ENCODE measurements at places on chromosomes 3 and 15.

DNA sequence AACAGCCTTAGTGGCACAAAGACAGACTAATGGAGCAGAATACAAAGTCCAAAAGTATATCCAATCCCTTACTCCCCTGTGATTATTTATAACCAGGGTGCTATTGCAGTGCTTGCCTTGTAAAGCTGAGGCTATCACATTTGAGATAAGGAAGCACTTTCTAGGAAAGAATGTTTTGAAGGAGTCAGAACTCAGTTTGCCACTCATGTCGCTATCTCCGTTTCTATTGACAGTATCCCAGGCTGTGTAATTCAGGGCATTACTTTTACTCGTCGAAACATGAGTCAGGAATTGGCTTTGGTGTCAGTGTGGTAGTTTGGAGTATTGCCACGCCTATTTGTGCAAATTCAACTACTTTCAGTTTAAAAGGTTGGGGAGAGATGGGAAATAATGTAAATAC, 78.4 kb downstream of the FBXL2 start:
- DNase-seq, result no peak

DNA sequence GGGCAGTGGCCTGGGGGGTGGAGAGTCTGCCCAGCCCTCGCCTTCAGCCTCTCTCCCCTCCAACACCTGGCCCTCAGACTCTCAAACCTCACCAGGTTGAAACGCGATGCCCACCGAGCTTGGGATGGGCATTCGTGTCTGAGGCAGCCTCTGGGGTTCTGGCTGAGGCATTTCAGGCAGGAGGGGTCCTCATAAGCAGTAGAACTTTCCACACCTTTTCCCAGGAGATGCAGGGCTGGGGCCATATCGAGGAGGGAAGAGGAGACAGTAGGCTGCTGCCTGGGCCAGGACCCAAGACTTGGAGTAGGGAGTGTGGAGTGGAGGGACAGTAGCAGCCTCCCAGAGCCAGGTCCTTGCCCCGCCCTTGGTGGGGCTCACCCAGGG, 24.6 kb downstream of the ACAA1 start:
- no peak for DNase-seq

DNA sequence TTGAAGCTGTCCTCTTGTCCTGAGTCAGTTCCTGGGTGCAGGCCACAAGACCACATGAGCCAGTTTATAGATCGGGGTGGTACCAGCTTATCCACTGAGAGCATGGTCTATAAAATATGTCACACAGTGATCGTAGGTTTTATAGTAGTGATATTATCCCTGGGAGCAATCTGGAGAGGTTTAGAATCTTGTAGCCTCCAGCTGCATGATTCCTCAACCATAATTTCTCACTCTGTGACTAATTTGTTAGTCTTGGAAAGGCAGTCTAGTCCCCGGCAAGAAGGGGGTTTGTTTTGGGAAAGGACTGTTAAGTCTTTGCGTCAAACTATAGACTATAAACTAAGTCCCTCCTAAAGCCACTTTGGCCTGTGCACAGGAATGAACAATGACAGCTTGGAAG, 693.0 kb upstream of the CADM2 start:
- DNase-seq, result no peak

DNA sequence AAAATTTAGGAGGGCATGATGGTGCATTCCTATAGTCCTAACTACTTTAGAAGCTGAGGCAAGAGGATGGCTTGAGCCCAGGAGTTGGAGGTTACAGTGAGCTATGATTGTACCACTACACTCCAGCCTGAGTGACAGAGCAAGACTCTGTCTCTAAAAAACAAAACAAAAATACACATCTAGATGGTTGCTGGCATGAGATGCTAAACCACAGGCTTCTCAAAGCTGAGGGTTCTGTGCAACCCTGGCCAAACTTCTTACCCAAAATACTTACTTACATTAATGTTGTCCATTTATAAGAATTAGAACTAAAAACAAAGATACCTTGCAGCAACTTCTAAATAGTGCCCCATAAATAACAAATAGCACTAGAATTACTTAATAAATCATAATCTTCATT, 14.3 kb upstream of the ARHGEF3 start:
- DNase-seq, result no peak

- no peak for DNase-seq
These were observed 91.0 kb downstream of the EPHB1 start for GRCh38 chr3:134885877-134886621.

DNA sequence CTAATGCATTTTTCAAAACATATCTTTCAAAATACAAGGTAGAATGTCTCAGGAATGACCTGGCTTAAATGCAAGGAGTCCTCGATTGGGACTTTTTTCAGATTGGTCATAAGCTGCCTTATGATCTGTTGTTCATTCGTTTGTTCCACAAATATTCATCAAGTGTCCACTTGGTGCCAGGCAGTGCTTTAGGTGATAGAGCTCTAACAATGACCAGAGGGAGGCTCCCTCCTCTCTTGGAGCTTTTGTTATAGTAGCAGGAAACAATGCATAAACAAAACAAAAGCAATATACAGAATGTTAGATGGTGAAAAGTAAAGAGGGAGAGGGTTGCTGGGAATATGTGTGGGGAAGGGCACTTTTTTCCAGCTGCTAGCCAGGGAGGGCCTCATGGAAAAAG, 156.1 kb downstream of the MCTP2 start:
- no peak for DNase-seq

- no peak for DNase-seq
These were observed 350.8 kb downstream of the GRM7 start for GRCh38 chr3:7211740-7212139.

DNA sequence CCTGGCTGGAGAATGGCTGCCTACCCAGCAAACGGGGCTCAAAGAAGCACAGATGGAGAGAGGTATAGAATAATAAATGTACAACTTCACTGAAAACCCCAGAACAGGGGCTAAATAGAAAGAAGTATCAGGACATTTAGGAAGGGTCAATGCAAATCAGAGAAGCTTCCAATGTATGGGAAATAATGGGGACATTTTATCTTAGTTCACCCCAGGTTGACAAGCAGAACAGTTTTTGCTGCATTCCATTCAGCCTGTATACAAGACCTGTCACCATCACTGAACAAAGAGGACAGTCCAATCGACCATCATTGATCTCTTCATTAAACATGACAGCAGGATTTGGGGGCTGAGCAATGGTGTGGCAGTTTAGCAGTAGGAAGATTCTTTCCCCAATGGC, 68.1 kb downstream of the MYH15 start:
- no peak for DNase-seq

GRCh38 chr3:175421902-175422301, 562.8 kb downstream of the NAALADL2 start:
- DNase-seq, result no peak

DNA sequence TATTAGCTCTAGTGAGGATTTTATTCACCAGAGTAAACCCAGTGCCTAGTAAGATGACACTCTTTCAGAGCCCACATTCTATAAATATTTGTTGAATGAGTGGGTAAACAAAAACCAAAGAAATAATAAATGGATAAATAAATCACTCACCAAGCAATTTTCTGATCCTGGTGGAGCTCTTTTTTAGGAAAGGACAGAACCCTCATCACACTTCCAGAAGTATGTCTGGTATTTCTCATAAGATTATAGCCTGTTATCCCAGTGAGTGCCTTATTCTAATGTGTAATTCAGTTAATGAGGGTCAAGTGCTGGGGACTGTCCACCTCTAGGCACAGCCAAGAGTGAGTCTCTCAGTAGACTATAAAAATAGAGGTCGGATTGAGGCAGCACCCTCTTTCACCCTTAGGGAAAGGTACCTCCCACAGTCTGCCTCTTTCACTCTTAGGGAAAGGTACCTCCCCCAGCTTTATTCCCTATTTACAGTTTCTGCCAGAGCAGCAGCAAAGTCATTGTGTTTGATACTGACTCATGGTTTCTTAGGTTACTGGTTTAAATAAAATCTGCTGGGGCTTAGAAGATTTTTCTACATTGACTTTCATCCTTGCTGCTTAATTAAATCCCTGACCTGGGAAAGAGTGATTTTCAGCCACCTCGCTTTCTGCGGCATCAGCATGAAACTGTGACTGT, 145.0 kb downstream of the STAC start:
- DNase-seq, result peak; percentile 34

GRCh38 chr15:48031973-48032372, 88.8 kb upstream of the SLC24A5 start:
- no peak for DNase-seq

DNA sequence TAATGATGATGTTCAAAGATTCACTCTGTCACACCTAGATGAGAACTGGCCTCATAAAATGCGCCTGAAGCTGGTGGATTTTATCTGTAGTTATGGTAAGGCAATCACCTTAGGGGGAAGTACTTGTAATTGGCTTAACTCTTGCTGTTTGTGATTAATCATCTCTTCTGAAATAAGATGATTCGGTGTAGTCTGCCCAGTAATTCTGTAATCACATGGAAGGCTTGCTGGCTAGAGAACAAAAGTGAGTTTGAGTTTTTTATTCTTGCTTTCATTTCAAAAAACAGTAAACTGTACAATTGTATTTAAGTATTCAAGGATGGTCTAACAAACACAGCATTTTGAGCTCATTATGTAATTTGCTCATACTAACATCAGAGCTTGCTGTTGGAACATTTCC, 72.1 kb downstream of the OTOL1 start:
- no peak for DNase-seq

DNA sequence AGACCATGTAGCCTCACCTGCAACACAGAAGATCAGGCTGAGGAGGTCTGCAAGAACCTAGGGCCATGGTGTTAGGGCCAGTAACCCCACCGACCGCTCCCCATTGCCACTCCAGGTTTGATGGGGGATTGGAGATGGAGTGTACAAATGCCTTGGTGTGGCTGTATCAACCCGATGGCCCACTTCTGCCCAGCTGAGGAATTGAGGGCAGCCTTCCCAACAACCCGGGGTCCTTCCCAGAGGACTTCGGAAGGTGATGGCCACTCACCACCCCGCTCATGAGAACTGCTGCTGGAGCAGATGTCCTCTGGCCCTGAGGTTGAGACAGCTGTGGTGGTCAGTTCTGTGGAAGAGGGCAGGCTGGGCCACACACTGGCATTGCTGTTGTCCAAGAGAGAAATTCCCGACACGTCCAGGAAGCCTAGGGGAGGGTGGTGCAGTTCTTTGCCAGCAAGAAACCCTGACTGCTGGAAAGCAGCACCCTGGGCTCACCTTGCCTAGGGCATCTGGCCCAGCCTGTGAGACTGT, 8.9 kb downstream of the GORASP1 start:
- no peak for DNase-seq

- no peak for DNase-seq
These were observed 20.3 kb upstream of the SUSD5 start for GRCh38 chr3:33238923-33239322.

GRCh38 chr3:184327171-184327570, 10.2 kb upstream of the FAM131A start:
- no peak for DNase-seq

DNA sequence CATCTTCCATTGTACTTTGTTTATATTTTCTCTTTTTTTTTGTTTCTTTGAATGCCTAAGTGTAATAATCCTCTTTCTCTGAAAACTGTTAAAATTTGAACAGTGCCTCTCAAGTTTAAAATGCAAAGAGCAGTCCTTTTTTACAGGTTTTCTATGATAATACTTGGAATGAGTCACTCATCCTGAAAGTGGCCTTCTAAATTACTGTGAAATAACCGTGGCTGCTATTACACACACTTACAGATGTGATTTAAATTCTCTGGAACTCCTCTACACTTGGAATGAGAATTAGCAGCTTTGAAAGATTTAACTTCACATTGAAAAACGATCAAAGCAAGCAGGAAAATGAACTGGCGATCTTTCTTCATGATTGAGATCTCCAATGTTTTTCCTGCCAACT, 105.9 kb downstream of the ROBO1 start:
- no peak for DNase-seq

DNA sequence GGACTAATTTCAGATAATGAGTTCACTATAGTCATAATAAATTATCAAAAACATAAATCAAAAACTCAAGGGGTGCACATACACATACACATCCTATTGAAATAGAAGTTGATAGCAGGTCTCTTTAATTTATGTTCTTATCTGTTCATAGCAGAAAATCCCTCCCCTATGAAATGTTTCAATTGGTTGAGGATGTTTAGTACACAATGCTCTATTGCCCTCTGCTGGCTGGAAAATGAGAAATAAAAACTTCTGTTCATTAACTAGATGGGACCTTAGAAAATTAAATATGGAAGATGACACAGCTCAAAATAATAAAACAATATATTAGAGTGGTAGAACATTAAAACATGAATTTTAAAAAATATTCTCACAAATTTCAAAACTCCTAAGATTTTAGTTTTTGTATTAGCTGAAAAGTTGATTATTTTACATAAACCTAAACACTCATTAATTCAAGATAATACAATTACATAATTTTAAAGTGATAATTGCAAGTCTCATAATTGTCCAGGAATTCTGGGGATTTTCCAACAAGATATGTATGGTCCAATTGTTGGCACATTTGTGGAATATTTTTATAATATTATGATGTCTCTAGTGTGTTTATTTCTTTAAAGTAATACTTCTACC, 735.0 kb downstream of the ROBO1 start:
- no peak for DNase-seq

DNA sequence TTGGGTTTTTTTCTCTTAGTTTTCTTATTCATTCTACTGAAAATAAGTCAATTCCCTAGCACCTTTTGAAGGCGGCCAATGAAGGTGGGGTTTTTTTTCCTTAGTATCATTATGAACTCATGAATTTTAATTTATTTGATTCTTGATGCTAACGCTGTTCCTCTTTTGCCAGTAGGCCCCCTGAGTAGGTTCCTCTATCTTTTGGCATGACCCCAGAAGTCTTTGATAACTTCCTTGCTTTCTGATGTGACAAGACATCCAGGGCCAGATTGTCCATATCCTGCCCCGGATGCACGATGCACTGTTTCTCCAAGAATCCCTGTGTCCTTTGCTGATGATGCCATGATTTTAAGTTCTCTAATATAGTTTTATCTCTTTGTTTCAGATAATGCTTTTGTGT, 20.6 kb downstream of the LRRK1 start:
- no peak for DNase-seq

- DNase-seq, result no peak
These were observed 1.1 kb downstream of the HDGFL3 start for GRCh38 chr15:83206526-83207008.

DNA sequence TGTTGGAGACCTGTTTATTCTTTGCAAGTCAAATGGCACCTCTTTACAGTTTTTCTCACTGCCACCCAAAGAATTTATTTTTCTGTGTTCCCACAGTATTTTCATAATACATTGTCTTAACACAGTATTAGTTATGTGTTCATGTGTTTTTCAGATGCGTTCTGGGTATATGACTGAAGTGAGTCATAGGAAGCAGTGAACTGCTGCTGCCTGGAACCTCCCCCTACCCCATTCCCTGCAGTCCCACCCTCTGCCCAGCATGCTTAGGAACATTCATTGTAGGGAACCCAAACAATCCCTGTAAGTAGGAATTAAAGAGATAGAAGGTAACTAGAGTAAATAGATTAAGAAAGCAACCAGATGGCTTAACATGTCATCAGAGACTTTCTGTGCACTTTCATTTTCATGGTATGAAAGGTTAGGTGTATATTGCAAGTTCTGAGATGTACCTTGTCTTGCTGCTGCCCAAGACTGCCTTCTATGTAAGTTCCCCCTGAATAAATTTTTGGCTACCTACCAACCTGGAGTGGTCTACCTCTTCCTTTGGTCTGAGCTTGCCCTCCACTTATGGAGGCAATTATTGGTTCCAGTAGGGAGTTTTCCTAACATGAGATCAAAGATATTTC, 21.9 kb upstream of the SQOR start:
- no peak for DNase-seq
